ENCODE measurements at places on chromosomes 13 and 19.

DNA sequence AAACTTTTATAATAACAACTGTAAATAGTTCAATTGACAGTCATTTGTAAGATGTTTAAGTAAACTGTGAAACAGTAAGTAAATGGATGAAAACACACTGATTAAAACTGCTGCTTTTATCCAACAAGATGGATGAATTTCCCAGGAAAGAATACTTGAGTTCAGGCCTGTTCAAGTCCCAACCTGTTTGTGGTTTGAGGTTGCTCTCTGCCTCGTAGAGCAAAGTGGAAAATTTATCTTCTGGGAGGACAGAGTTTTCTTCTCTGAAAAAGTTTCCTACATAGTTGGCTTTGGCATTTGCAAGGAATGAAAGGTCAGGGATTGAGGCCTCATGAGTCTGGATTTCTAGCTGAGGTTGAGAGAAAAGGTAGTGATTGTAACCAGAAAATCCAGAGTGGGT, 15.2 kb upstream of the ZNF543 start:
- no peak for DNase-seq

- DNase-seq = no peak
Observed at GRCh38 chr13:43569658-43570057, 217.1 kb downstream of the ENOX1 start.

GRCh38 chr13:113581871-113582270, 2.7 kb upstream of the TFDP1 start:
- DNase-seq = no peak

GRCh38 chr13:56271686-56272085, 869.0 kb upstream of the PRR20A start:
- DNase-seq = no peak

DNA sequence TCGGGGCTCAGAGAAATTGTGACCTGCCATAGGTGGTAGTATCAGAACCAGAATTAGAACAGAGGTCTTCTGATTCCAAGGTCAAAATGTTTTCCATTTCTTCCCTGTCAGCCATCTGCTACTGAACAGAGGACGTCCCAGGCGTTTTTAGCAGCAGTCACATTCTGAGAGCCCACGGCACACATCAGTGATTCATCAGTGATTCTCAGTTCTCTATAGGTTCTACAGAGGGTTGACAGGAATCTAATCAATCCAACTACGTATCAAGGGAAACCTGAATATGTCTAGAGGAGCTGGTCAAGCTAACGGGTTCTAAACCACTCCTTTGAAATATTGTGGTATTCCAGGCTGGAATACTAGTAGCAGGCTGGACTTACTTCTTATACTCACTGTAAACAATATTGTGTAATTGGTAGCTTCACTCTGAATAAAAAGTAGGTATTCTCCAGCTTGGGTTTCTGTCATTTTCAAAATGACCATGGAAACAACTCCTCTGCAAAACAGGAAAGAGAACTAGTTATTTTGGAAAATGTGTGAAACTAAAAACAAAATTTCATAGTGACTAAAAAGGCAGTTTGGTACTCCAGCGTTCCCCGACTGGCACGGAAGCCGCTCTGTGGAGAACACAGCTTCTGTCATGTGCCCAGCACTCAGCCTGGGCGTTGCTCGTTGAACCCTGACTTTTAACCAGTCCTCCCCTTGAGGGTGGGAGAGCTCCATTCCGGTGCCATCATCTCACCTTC, 43.2 kb downstream of the FLT3 start:
- DNase-seq = no peak

- DNase-seq = no peak
Observed at GRCh38 chr19:40444825-40445312, 734 bp upstream of the SERTAD3 start.

DNA sequence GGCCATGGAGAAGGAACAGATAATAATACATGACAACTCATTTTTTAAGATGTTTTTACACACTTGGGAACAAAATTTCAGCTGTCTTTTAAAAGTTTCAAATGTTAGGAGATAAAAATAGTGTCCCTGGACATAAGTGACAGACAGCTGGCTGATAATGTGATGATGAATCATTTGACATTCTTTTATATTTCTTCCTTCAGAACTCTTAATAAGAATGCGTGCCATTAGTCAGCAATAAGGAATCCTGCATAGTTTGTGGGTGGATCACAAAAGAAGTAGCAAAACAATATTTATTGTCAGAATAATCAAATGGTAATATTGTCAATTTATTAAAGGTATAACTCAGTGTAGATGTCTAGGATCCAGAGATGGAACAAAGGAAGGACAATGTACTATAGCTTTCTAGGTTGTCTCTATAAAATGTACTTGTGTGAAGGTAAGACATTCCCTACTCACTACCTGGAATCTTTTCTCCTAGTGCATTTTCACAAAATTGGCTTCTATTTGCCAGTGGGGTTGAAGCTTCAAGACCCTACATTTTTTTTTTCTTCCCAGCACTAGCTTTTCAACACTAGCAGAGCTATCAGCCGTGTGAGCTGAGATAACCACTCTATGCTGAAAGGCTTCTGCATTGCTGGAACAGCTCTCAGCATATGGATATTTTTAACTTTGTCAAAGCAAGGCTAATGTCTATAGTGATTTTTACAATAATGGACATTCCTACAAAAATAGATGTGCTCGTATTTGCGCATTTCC, 175.6 kb upstream of the SLITRK6 start:
- DNase-seq = no peak

- DNase-seq = no peak
Observed at GRCh38 chr19:5261156-5261890, 79.3 kb downstream of the PTPRS start.

- no peak for DNase-seq
Observed at GRCh38 chr19:5850743-5851293, 431 bp downstream of the FUT3 start.

- no peak for DNase-seq
Observed at GRCh38 chr13:87677496-87678371, 6.6 kb downstream of the SLITRK5 start.

GRCh38 chr13:51739027-51739764, 64.8 kb downstream of the DHRS12 start:
- DNase-seq = no peak

- no peak for DNase-seq
Observed at GRCh38 chr13:66821551-66821950, 408.6 kb downstream of the PCDH9 start.

GRCh38 chr19:1173845-1174809, at the start of gene SBNO2:
TSS of gene SBNO2 (minus strand) at chr19:1174268. CDS start at chr19:1154276, 19,992 bp downstream.
- peak; percentile 83 for DNase-seq

DNA sequence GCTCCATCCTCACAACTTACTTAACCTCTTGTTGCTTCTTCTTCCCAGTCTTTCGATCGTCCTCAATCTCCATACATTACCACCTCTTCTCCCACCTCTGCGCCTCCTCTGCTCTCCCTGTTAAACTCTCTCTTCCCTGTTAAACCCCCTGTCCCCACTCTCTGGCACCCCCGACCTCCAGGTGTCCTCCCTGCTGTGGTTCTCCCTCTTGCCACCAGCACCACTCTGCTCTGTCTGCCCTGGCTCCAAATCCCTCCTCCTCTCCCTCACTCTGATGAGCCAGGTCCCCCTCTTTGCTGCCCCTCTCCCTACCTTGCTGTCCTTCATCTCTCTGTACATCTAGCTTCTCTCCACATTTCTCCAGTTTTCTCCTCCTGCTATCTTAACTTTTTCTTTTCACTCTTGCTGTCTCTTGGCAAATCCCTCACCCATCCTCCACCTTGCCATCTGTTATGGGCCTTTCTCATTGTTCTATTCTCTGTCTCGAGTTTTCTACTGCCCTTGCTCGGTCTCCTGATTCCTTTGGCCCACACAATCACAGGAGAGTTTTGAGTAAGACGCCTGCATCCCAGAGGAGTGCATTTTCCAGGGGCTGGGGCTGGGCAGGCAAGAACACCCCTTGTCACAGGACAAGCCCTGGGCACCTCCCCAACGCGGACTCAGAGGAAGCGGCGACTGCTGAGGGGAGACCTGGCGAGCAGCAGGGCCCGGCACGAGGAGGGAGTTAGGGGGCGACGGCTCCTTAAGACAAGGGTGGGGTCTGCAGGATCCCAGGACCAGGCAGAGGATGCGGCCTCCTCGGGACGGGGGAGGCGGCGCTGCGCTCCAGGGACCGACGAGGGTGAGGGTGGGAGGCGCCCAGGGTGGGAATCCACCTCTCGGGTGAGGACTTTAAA, 21.4 kb upstream of the ERVV-1 start:
- no peak for DNase-seq

GRCh38 chr13:97018029-97018819, 23.9 kb upstream of the OXGR1 start:
- peak; percentile 16 for DNase-seq

DNA sequence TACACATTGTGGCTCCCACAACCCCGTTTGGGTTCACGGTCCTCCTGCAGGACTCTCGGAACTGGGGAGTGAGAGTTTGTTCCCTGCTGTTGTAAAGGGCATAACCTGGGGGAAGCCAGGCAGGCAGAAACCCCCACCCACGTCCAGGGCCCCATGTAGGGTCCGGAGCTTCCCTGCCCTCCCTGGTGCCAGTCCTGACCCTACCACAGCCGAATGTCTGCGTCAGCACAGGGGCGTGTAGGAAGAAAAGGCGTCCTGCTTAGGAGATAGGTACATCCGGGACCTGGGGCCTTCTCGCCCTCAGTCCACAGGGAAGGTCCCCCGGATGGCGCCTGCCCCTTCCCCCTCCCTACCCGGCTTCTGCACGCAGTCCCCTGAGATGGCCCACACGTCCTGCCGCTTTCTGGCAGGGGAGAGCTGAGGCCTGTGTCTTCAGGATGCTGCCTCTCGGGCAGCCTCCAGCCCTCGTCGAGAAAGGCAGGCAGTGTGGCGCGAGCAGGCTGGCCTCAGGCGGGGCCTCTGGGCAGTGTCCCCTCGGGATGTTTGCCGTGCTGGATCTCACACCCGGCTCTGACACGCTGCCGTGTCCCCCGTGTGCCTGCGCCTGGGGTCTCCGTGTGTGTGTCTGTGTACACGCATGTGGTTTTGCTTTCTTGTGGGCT, 19.1 kb downstream of the CSNK1G2 start:
- DNase-seq = no peak

GRCh38 chr19:29255006-29255405, 42.1 kb upstream of the UQCRFS1 start:
- no peak for DNase-seq

GRCh38 chr13:31930901-31931522, 100.6 kb upstream of the FRY start:
- DNase-seq = no peak

DNA sequence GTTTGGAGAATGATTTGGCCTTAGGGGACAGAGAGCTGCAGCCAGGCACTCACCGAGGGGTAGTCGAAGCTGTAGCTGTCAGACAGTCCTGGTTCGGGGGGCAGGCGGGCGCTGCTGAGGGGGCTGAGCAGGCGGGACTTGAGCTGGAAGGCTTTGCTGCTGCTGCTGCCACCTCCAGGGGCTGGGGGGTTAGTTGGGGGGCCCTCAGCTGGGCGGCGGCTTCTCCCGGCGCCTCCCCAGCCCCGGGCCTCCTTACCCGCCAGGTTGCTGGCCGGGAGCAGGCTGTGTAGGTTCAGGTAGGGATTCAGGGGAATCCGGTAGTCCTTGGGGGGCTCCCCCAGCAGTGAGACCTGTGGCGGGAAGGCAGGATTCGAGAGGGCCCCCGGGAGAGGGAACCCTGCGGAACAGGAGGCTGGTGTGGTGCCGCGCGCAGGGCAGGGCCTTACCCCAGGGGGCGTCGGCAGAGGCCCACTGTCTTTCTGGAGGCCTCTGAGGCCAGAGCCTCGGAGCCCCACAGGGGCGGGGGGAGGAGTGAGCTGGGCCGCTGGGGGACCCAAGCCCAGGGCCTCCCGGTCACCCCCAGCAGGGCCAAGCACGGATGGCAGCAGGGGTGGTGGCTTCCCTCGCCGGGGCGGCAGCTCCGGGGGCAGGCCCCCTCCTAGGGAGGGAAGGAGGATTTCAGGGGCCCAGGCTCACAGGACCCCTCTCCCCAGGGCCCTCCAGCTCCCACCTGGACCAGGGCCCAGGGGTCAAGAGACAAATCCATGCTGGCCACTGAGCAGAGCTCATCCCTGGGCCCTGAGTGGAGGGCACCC, 5.0 kb upstream of the FDX2 start:
- no peak for DNase-seq

GRCh38 chr19:41016488-41017071, 25.5 kb downstream of the CYP2B6 start:
- no peak for DNase-seq

- no peak for DNase-seq
Observed at GRCh38 chr19:17602872-17603510, 47.5 kb downstream of the COLGALT1 start.

DNA sequence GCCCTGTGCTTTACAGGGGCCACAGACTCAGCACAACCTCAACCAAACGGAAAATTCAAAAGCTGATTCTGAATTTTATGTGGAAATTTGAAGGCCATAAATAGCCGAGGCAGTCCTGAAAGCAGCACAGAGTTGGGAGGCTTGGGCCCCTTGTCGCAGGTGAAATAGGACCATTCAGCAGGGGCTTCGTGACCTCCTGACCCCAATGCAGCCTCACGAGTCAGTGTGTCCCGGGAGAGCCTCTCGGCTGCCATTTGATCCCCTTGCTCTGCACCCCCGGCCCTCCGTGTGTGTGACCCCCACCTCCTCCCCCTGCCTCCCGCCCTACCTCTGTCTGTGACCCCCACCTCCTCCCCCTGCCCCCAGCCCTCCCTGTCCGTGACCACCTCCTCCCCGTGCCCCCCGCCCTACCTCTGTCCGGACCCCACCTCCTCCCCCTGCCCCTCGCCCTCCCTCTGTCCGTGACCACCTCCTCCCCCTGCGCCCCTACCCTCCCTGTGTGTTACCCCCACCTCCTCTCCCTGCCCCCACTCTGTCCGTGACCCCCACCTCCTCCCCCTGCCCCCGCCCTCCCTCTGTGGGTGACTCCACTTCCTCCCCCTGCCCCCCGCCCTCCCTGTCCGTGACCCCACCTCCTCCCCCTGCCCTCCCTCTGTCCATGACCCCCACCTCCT, 41.7 kb upstream of the TFDP1 start:
- no peak for DNase-seq

- no peak for DNase-seq
Observed at GRCh38 chr13:72504131-72504841, 223.1 kb downstream of the MZT1 start.

- no peak for DNase-seq
Observed at GRCh38 chr19:47155148-47155547, 24.5 kb downstream of the SAE1 start.
